ENCODE measurements at places on chromosomes 4 and X.

GRCh38 chr4:113653871-113654270 is 107.7 kb downstream of the CAMK2D start:
- no peak for DNase-seq

- no peak for DNase-seq
Observed at GRCh38 chr4:17957688-17958087, 63.9 kb downstream of the LCORL start.

DNA sequence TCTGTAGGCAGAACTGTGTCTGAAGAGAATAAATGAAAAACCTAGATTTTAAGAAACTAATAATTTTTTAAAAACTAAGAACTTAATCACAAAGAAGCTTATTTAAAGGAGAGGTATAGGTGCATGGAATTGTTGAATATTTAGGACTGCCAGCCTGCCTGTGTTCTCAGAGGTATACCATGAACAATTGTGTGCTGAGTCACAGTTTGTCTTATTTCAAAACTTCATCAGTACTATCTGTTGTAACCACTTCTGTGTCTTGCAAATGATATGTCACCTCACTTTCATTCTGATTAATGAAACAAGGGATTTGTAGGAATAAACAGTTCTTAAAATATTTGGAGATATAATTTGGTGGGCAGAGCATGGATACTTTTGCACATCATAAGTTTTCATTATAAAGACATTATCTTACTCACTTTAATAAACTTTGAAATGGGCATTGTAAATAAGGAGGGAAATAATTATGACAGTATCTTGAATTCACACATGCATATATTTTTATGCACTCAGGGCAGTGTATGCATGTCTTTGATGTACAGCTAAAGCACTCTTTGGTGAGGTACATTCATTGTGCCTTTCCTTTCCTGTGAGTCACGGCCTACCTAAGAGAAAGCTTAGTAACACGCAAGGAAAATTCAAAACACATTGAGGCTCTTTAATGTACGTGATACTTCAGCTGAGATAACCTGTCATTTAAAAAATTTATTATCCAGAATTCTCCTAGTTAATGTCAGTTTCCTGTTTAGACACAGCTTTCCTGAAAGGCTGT is 31.7 kb downstream of the STOX2 start:
- DNase-seq, result no peak

DNA sequence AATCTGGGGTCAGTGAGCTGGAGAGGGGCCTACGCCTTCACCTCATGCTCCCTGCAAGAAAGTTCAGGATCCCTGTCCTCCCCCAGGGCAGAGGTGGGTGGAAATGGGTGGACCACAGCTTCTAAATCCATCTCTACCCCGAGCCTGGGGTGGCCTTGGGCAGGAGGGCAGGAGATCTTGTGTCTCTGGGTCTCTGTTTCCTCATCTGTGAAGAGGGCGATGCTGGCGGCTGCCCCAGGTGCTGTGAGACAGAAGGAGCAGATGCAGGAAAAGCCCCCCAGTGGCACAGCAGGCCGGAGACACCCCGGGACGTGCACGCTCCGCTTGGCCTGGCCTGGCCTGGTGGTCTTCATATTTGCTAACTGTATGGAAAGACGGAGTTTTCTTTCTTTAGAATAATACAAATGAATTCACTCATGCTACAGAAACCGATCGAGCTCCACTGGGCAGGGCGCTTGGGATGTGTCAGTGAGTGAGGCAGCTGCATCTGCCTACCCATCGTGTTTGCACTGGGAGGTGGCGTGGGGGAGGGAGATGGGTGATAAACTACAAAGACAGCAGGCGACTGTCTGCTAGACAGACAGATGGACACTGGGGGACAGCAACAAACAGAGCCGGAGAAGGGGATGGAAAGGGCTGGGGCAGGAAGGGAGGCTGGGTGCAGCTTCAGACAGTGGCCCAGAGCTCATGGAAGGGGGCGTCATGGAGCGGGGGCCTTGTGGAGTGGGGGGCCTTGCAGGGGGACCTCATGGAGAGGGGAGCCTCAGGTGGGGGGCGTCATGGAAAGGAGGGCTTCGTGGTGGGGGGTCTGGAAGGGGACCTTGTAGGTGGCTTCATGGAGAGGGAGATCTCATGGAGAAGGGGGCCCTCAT is 136.2 kb downstream of the CPZ start:
- no peak for DNase-seq

GRCh38 chrX:132751063-132751690 is 207.3 kb downstream of the HS6ST2 start:
- no peak for DNase-seq

DNA sequence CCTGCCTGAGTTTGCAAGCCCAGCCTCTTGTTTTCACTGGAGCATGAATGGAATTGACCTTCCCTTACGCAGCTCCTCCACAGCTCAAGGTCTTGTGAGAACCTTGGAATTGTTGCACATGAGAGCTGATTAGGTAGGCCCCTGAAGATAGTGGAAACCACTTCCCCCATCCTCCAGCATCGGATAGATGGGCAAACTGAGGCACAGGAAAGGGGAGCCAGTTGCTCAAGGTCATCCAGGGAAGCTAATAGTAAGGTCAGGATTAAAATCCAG is 27.2 kb downstream of the PJA1 start:
- no peak for DNase-seq

DNA sequence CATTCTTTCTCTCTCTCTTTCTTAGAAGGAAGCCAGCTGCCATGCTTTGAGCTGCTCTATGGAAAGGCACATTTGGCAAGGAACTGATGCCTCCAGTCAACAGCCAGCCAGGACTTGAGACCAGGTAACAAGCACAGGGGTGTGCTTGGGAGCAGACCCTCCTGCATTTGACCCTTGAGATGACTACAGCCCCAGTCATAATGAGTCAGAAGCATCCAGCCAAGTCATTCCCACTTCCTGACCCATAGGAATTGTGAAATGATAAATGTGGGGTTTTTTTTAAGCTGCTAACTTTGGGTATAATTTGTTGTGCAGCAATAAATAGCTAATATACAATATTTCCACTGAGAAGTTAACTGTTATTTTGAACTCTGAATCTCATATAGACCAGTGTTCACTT is 446.9 kb downstream of the GRXCR1 start:
- no peak for DNase-seq

DNA sequence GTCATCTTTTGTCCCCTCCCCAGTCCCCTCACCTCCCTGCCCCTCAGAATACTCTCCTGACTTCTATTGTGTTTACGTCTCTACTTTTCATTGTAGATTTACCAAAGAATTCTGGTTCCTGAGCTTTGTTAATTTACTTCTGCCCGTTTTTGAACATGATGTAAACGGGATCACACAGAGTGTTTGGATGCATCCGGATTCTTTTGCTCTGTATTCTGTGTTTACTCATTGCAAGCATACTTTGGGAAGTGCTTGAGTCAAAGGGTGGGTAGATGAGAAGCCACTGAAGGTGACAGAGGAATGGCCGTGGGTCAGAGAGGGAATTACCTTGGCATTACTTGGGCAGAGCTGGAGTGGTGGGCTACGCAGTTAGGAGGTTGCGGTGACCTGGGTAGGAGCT is 18.0 kb downstream of the CLCN4 start:
- DNase-seq, result no peak

DNA sequence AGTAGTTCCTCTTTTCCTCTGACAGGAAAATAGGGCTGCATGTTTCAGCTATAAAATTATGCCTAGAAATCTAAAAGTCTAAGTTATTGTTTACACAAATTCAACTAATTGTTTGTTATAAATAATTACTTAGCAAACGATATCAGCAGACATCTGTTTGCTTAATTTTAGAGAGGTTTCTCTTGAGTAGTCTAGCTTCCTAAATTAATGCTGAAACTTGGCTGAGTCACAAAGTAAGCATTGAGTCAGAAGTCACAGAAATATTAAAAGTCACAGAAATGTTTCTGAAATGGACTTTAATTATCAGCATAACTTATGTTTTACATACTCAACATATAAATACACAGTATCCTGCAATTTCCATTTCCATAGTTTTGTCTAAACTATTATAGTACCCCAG is 1044.0 kb downstream of the CCSER1 start:
- no peak for DNase-seq

DNA sequence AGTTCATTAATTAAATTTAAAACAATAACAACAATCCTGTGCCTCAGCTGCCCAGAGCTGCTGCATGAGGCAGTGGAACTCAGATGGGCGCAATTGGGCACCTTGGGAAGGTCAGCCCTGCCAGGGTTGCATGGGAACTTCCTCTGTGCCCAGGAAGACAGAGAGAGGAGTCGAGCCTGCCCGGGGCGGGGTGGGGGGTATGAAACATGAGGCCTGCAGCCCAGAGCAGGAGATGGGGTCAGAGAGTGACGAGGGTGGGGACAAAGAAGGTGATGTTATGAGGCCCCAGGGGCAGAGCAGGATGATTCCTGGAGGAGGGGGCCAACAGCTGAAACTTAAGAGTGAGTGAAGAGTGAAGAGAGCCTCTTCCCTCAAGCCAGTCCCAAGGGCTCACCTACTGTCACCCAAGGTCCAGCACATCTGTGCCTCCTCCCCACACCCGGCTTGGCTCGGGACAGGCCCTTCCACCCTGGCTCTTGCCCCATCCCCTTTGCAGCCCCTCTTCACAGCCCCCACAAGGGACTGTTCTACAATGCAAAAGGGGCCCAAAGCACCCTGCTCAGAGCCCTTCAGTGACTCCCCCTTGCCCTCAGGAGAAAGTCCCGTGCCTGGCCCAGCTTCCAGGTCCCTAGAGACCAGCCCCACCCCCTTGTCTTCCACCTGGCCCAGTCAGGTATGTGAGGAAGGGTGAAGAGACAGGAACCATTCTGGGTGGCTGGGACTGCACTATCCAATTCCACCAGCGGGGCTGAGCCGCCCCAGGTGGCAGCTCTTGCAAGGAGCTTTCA is 31.4 kb downstream of the HMX1 start:
- DNase-seq, result no peak

- no peak for DNase-seq
Observed at GRCh38 chr4:124209211-124209610, 503.3 kb downstream of the ANKRD50 start.

DNA sequence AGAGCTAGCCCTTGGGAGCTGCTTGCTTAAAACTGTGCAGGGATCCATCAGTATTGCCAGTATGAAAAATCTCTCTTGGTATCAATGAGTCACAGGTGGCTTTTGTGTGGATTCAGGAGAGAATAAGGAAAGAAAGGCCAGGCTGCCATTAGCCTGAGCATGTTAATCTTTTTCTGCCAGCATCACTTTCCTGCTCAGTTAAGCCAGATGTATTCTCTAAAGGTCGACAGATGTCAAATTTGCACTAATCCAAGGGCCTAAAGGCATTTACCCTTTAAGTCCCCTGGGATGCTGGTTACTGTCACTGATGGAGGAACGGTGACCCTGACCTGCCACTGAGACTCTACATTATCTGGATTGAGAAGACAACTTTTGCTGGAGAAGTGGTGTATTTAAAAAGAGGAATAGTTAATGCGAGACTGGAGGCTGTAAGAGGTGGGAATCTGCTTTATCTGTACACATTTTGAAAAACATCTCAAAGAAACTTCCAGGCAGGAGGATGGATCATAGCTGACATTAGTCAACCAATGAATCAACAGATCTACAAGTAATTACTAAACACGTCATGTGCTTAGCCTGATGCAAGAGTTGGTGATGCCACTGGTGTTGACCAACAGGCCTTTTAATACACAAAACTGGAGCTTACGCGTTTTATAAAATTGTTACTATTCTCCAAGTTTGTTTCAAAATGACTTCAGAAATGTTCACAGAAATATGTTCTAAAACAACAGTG is 241.4 kb upstream of the ANXA3 start:
- no peak for DNase-seq

DNA sequence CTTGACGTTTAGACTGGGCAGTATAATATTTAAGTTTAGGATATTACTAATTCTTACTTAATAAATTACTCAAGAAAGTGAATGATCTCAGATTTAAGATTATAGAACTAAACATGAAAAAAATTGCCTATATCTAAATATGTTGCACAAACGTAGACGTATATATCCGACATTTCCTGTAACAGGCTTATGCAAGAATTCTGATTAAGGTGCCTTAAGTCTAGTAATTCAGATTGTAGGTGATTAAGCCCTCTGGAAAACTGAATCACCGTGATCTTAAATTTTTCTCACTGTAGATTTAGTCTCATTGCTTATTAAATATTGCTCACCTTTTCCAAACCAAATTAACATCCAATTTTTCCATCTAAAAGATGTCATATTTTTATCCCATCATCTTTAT is 24.0 kb downstream of the ATXN3L start:
- no peak for DNase-seq

- no peak for DNase-seq
Observed at GRCh38 chr4:55554453-55555030, 7.8 kb upstream of the CLOCK start.

DNA sequence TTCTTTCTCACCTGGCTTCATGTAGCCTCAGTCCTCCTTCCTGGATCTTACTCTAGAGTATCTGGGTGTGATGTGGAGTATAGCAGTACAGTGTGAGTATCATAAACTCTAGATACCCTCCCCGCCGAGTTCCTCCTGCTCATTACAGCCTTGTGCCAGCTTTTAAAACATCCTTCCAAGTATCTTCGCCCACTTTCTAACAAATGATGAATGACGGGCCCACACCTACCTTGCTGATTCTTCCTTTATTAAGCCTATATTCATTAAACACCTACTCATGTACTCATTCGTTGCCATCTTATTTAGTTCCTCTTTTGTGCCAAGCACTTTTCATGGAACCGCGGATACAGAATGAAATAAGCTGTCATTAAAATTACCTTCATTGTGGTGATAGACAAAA is 1585.3 kb upstream of the TENM3 start:
- DNase-seq, result no peak

- DNase-seq, result no peak
Observed at GRCh38 chr4:22707390-22707789, 14.7 kb downstream of the GBA3 start.

DNA sequence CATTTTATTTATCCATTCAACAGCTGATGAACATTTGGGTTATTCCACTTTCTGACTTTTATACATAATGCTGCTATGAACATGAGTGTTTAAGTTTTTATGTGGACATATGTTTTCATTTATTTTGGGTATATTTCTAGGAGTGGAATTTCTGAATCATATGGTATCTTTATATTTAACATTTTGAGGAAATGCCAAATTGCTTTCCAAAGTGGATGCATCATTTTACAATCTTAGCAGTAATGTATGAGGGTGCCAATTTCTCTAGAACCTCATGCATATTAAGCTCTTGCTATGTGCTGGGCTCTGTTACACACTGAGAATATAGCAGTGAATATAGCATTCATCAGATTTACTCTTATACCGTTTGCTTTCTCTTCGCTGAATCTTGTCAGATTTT is 983.7 kb downstream of the STIM2 start:
- DNase-seq, result no peak

DNA sequence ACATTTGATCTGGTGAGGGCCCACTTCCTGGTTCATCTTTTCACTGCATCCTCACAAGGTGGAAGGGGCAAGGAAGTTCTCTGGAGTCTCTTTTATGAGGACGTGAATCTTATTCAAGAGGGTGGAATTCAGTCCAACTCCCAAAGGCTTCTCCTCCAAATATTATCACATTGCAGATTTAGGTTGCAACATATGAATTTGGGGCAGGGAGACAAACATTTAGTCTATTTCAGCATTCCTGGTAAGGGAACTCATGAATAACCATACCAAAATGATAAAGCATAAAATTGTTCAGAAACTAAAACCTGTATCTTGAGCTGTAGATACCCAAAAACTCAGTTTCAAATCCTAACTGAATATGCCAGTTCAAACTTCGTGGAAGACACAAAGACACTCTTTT is 246.8 kb downstream of the QDPR start:
- no peak for DNase-seq

- no peak for DNase-seq
Observed at GRCh38 chr4:121228848-121229247, 64.7 kb upstream of the TNIP3 start.
